ENCODE measurements at places on chromosomes 11 and 22. TPM values are rescaled to one million over a fixed set of nuclear protein-coding genes. Genes with fewer than 3 reads are reported as not detected.

Gene SLC17A6
- total RNA-seq = not detected

Gene APOA5
- not detected for total RNA-seq

Gene OR2AG2
- 0.49 TPM for total RNA-seq

- DNase-seq = no peak
These were observed 128.3 kb downstream of the NAV2 start for GRCh38 chr11:19840961-19841360.

DNA sequence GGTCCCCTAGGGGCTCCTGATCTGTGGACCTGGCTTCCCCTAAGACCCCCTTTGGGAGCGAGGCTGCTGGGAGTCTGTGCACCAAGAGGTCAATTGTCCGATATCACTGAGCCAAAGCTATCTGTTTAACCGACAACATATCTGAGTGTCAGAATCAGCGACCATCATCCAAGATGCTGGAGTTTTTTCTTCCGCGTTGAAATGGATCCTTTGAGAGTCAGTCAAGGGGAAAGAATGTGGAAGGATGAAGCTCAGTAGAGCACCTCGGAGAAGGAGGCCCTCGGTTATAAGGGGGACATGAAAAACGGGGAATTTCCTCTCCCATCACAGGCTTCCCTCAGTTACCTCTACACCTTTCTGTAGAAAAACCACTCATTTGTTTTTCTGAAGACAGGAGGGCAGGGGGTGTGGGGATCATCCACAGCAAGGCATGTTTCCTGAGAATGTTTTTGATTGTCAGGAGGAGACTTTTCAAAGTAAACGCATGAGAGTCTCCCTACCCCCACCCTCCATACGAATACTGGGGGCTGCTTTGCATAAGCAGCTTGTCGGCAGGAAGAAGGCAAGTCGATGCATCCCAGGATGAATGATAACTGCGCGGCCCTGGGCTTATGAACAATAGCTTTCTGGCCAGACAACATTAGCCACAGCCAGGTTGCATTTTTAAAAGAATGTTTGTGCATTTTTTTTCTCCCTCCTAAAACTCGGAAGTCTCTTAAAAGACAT, 37.7 kb upstream of the CCND1 start:
- DNase-seq = no peak

DNA sequence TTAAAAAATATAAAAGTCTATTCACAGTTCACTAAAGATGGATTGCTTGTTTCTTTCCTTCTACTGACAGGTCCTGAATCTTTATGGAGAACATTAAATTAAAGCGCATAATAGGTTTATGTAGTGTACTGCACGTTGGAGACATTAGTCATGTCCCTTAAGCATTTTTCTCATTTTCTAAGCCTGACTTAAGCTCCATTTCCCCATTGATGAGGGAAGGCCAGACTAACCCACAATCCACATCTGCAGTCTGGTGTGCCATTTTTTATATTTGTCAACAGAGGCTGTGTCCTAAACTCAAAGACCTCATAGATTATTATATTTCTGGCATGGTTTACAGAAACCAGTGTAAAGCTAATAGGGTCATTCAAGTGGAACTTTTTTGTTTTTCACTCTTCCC, 39.9 kb downstream of the CADM1 start:
- DNase-seq = no peak

GRCh38 chr22:35326854-35327562, 27.3 kb downstream of the TOM1 start:
- DNase-seq = no peak

Measured in mucosa of descending colon (tissue), 3 donors.